ENCODE measurements at places on chromosomes 12 and 14. TPM values are rescaled to one million over a fixed set of nuclear protein-coding genes. Genes with fewer than 3 reads are reported as not detected.

The RPGRIP1 gene
- total RNA-seq = 0.48 TPM

The RNF212B gene
- total RNA-seq = not detected

The NRXN3 gene
- 3.9 TPM for total RNA-seq

The ALX1 gene
- 1.1 TPM for total RNA-seq

The LARP4 gene
- 77.5 TPM for total RNA-seq

The PRB2 gene
- not detected for total RNA-seq

The KSR2 gene
- total RNA-seq = 0.32 TPM
